ENCODE measurements at places on chromosomes 12 and 14. TPM values are rescaled to one million over a fixed set of nuclear protein-coding genes. Genes with fewer than 3 reads are reported as not detected.

The MGP gene
- total RNA-seq = 65.4 TPM

The TAPBPL gene
- total RNA-seq = 8.1 TPM

The PPP4R4 gene
- 0.85 TPM for total RNA-seq

The ANKRD52 gene
- 22.5 TPM for total RNA-seq

The CLEC7A gene
- total RNA-seq = 0.09 TPM

The PRKAG1 gene
- total RNA-seq = 48.8 TPM

The RPL10L gene
- total RNA-seq = not detected

The DPF3 gene
- 18.5 TPM for total RNA-seq

The STON2 gene
- 0.18 TPM for total RNA-seq

The KRT85 gene
- total RNA-seq = not detected

The TSPAN8 gene
- total RNA-seq = 0.99 TPM

The CDKN3 gene
- 35.1 TPM for total RNA-seq

The OASL gene
- total RNA-seq = 0.36 TPM

The SVOP gene
- not detected for total RNA-seq

The CIDEB gene
- total RNA-seq = 1.4 TPM

The KLHDC1 gene
- 1.1 TPM for total RNA-seq

The GPR84 gene
- total RNA-seq = not detected

The HCAR2 gene
- not detected for total RNA-seq

The RARG gene
- 8.5 TPM for total RNA-seq

The KRT3 gene
- not detected for total RNA-seq

The HOXC11 gene
- total RNA-seq = not detected

The PLEKHD1 gene
- total RNA-seq = under 0.01 TPM

The TRHDE gene
- not detected for total RNA-seq

The AMDHD1 gene
- total RNA-seq = not detected

The RAB5B gene
- 39.9 TPM for total RNA-seq

The PTPN6 gene
- 0.09 TPM for total RNA-seq

The BMAL2 gene
- total RNA-seq = 40.6 TPM

The MIS18BP1 gene
- total RNA-seq = 32.0 TPM

The LTB4R2 gene
- 2.9 TPM for total RNA-seq

The RD3L gene
- not detected for total RNA-seq

The LUM gene
- 1.2 TPM for total RNA-seq

The BAZ2A gene
- 28.0 TPM for total RNA-seq

The SMOC1 gene
- total RNA-seq = under 0.01 TPM

The MYO1H gene
- total RNA-seq = not detected

The PPM1H gene
- total RNA-seq = 3.8 TPM

The EFCAB11 gene
- 5.1 TPM for total RNA-seq

The GALNT6 gene
- total RNA-seq = 80.1 TPM

All from endothelial cell of coronary artery (primary cell).